Activated naive CD8-positive, alpha-beta T cell treated with anti-CD3 and anti-CD28 coated beads, Interleukin-2, amount 10 ng/mL, durations not matched to agents 7 days and 5 days (primary cell): ENCODE measurements at places on chromosomes 13 and 19.

DNA sequence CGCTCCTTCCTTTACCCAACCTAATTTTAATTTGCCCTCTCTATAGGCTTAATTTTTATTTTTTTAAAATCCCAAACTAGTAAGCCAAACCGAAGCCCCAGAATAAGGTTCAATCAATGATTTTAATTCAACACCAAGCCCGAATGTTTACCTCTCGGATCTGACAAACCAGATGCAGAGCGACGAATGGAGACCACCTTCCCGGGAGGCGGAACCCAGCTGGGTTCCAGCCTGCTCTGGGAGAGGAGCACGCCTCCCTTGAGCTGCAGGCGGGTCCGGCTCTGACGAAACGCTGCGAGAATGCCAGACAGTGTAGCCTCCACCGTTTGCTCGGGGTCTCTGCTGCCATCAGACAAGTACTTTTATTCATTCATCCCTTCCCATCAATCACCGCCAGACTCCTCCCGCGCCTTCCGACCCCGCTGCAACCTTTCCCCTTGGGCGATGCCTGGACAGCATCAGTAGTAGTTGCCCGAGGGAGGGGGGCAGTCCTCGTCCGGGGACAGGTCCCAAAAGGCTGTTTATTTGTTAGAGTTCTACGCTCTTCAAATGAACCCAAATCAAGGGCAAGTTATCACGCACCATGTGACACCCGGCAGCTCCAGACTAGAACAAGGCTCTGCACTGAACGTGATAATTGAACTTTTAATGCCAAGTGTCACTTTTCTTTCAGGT, 752 bp upstream of the EDNRB start:
- peak; percentile 23 for DNase-seq

- DNase-seq: no peak
These were observed 8.3 kb downstream of the ZNF160 start for GRCh38 chr19:53094754-53095575.

- no peak for DNase-seq
These were observed 2.7 kb downstream of the CCDC9 start for GRCh38 chr19:47258895-47259555.

DNA sequence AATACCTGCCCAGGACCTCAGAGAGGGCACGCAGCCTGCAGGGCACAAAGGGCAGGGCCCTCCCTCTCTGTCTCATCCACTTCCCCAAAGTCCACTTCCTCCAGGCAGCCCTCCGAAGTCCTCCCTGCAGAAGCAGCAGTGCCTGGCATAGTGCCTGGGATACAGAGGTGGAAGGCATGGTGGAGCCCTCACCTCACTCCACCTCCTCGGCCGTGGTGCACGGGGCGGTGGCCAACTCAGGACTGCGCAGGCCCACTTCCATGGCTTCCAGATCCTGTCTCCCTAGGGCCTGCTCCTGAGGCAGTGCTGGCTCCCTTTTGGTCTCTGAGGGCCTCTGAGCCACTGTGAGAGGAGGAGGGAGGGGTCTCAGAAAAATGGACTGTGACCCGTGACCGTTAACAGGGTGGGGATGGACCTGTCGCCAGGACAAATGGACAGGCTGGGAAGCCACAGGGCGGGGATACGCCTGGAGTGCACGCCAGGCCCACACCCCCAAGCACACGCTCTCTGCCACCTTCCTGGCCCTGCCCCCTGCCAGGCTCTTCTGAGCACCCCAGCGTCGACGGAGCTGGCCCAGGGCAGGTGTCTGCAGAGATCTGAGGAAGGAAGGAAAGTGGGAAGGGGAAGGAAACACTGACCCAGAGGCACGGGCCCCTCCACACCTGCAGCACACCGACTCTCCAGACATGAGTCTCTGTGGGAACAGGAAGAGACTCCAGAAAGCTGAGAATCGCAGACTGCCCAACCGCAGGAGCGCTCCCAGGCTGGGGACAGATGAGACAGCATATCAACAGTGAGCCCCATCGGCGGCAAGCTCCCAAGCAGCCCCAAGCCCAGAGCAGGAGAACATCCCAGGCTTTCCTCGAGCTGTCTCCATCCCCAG, 8.4 kb downstream of the REXO1 start:
- DNase-seq: no peak

DNA sequence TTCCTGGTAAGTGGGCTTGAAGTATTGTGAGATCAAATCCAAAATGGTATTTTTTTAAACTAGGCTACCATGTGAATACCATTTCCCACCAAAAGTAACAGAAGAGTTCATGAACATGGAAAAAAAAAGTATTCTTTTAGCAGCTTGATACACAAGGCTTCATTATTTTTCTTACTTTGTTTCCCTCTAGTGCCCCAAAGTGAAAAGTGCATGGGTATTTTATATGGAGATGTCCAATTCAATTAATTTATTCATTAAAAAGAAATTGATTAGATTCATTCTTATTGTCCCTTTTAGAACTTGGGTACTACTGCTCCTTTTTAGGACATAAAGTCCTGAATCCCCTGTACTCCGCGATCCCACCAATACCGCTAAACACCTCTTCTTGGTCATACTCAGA, 28.6 kb upstream of the SCEL start:
- no peak for DNase-seq

- DNase-seq: no peak
These were observed 102.6 kb downstream of the MIPEP start for GRCh38 chr13:23786607-23787006.

DNA sequence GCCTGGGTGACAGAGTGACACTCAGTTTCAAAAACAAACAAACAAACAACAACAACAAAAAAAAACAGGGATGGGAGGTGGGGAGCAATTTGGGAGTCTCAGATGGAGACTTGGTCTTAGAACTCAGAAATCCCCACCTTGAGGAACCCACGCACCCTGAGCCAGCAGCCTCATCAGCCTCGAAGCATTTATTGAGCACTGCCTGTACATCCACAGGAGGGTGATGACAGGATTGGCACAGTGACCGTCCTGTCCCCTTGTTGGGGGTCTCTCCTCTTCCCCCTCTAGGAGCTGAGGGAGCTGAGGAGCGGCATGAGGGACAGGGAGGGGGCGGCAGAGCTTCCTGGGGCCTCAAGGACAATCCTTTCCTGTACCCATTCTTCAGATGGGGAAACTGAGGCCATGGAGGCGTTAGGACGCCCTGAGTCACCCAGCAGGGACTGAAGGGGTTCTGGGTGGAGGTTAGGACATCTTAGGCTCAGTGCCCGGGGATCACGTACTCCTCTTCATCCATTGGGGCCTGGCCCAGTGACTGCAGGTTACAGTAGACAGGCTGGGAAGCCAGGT, 5.6 kb downstream of the GDF15 start:
- DNase-seq: no peak

DNA sequence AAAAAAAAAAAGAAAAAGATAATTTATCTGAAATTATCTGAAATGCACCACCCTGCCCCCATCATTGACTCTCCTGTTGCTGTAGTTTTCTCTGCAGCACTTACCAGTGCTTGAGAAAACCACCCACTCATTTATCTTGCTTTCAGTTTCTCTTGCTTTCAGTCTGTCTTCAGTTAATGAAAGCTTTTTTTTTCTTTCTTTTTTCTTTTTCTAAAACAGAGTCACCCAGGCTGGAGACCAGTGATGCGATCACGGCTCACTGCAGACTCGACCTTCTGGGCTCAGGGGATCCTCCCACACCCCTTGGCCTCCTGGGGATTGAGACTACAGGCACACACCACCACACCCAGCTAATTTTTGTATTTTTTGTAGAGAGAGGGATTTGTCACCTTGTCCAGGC, 4.3 kb upstream of the ACP5 start:
- DNase-seq: no peak

DNA sequence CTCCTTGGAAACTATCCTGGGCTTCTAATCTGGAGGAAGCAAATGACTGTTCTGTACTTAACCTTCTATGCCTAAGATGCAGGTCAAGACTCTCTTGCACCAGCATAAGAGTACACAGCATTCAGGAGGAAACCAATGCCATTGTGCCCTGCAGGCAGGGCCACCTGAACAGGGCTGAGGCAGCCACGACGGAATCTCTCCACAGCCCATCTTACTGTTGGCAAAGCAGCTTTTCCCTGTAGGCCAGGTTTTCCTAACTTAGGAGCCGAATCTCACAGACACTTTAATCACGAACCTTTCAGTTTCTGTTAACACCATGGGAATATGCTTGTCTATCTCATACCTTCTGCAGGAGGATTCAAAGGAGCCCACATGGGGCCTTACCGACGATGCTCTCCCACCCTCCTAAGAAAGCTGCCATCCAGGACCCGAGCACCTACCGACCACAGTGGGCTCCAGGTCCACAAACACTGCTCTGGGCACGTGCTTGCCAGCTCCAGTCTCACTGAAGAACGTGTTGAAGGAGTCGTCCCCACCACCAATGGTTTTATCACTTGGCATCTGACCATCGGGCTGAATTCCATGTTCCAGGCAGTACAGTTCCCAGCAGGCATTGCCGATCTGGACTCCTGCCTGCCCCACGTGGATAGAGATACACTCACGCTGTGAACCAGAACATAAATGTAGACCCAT, 2.6 kb downstream of the TUBA3C start:
- no peak for DNase-seq

DNA sequence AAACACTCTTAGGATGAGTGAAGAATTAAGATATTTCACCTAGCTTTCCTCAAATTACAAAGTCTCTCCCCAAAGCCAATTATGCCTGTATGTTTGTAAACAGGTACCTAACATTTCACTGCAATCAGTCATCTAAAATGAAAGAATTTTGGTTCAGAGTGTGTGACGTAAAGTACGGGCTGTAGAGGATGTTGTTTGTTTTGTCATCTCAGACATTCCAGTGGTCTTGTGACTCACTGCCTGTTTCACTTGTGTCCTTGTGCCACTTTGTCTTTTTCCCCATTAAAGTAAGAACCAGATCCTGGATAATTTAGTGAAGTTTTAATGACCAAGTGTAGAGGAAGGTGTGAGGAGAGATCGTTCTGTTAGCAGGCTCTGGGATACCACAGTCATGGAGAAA, 28.6 kb upstream of the EID2 start:
- no peak for DNase-seq

- DNase-seq: no peak
These were observed 94.7 kb upstream of the RAP2A start for GRCh38 chr13:97339019-97339987.

GRCh38 chr19:32224371-32225244, 120.8 kb upstream of the ZNF507 start:
- DNase-seq: peak; percentile 79

DNA sequence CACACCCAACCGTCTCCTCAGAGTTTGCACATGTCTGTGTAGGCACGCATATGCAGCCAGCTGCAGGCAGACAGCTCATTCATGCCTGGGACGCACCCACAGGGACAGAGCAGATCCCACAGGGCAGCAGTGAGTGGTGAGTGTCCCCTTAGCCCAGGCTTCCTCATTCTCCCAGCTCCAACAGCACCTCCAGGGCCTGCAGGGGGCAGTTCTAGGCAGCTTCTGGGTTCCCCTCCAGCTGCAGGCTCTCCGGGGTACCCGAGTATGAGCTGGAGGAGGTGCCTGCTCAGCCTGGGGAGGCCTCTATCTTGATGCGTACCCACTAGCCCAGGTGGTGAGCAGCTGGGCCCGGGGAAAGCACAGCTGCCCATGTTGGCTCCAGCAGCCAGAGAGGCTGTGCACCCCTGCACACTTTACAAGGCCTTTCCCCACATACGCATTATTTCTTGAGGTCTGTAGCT, 1.3 kb upstream of the SHANK1 start:
- no peak for DNase-seq

DNA sequence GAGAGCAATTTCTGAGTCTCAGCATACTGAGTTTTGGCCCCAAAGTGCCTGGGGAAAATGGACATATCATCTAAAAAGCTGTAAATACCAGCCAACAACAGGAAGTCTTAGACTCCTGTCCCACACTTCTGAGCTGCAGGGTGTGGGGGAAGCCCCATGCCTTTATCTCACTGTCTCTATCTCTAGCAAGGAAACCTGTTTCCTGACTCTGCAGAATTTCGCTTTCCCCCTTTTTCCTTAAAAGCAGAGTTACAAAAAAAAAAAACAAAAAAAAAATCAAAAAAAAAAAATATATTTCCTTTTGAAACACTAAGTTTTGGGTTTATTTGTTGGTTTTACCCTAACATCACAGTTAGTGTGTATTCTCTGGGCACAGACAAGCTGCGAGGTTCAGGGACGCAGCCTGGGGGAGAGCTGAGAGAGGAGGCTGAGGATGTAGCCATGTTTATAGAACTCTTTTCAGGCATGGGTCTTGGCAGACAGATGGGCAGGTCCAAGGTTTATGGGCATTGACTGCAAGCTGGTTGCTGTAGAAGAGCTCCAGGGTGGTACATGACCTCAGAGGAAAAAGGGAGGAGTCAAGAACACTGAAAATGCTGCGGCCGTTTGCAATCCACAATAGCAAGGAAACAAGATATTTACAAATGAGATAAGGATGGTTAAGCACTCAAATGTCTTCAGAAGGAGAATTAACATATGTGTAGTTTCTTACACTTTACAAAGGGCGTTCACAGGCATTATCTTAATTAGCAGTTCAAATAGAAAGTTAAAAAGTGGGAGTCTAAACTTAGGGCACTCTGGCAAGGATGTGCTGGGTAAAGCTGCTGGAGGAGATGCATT, 4.9 kb downstream of the MBNL2 start:
- DNase-seq: peak; percentile 40

GRCh38 chr13:54945973-54946372, 1917.4 kb downstream of the OLFM4 start:
- no peak for DNase-seq

DNA sequence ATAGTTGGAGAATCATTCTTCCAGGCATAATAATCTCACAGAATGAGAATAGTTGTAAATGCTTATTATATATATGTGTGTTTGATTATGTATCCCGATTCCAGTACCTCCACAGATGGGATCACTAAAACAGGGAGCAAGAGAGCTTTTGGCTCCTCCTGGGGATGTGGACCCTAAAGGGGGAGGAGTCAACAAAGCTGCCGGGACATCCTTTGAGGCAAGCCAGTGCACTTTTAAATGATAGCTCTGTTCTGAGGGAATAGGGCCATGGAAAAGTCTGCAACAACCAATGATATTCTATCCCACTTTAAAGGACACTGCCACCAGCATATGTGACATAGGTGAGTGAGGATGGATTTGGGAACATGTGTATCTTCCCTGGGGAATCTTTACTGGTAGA, 40.8 kb downstream of the SLITRK5 start:
- no peak for DNase-seq

DNA sequence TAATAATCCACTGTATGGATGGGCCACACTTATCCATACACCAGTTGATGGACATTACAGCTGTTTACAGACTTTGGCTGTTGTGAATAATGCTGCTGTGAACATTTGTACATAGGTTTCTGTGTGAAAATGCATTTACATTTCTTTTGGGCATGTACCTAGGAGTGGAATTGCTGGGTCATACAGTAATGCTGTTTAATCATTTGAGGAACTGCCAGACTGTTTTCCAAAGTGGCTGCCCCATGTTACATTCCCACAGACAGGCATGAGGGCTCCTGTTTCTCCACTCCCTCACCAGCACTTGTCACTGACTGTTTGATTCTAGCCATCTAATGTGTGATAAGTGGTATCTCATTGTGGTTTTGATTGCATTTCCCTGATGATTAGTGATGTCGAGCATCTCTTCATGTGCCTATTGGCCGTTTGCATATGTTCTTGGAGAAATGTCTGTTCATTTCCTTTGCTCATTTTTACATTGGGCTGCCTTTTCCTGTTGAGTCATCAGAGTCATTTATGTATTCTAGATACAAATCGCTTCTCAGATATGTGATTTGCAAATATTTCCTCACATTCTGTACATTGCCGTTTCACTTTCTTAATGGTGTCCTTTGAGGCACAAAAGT, 12.8 kb downstream of the TMEM255B start:
- DNase-seq: no peak

- DNase-seq: peak; percentile 30
These were observed 575.8 kb downstream of the DACH1 start for GRCh38 chr13:71290963-71291841.

GRCh38 chr19:49327878-49328544, 3.0 kb upstream of the SLC6A16 start:
- DNase-seq: no peak

- DNase-seq: no peak
These were observed 4.9 kb downstream of the SSC5D start for GRCh38 chr19:55493052-55493644.
